Lower leg skin (tissue), 4 donors: ENCODE measurements at places on chromosomes 3 and 15. TPM values are rescaled to one million over a fixed set of nuclear protein-coding genes. Genes with fewer than 3 reads are reported as not detected.
A peak's percentile ranks its signal among the peaks of the same experiment; 100 is the strongest.

DNA sequence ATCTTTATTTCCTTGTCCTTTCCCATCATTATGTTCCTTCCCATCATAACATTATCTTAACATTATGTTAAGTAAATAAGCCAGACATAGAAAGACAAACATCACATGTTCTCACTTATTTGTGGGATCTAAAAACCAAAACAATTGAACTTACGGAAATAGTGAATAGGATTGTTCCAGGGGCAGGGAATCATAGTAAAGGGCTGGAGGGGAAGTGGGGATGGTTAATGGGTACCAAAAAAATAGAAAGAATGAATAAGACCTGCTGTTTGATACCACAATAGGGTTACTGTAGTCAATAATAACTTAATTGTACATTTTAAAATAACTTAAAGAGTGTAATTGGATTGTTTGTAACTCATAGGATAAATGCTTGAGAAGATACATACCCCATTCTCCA is 36.7 kb upstream of the MBNL1 start:
- DNase-seq = no peak

DNA sequence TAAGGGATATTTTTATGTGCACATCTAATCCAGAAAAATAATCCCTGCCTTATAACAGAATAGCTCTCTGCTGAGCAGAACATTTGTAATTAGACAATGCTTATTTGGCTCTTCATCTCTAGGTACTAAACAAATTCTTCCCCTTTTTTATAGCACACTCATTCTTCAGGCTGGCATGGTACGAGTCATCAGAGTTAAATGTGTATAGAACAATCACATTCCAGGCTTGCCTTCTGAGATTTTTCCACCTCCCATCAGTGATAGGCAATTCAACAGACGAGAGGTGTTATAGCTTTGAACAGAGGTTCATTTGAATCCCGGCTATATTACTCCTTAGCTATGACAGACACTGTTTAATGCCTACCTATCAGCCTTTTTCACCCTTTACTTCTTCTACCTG is 21.4 kb upstream of the SPPL2A start:
- DNase-seq = no peak

DNA sequence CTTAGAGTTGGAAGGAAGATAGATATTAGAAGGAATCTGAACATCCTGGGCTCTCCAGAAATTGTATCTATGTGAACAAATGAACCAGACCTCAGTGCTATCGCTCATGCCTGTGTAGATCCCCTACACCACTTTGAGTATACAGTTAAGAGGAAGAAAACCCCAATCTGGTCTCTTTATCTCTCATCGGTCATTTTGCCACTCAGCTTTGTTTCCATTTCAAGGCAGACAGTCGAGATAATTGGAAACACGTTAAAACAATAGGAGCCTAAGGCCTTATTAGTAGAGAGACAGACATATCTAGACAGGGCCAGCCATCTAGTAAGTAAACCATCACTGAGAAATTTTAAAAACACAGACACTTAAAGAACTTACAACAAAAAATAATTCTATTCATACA is 101.6 kb downstream of the MYLK start:
- no peak for DNase-seq

DNA sequence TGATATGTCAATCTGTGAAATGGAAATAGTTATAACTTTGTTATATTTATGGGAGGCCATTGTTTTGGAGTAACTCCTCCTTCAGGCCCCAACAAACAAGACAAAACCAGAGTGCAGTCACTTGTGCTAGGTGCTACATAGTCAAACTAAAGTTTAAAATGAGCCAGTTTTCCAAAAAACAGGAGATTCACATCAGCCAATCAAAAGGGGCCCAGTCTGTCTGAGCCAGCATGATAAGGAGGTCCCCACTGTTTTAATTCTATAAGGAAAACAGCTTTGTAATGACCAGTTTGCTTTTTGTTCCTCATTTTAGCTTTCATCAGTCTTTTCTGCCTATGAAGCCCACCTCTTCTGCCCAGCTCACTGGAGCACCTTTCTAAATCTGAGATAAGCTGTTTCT is 94.7 kb upstream of the SLC7A14 start:
- DNase-seq = no peak

DNA sequence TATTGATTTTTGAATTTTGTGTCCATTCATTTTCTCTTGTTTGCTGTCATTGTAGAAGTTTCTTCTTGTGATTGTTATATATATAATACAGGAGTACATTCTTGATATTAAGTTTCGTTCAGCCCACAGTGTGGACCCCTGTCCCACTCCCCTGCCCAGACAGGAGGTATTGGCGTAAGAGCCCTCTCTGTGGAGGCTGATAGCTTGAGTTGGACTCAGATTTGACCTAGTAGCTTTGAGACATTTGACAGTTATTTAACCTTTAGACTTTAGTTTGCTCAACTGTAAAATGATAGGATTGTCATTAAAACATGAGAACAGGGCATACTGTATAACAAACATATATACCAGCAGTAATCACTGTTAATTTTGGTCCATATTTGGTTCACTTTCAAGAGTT is 27.1 kb downstream of the GPR171 start:
- DNase-seq = no peak

- DNase-seq = peak; percentile 70
Observed at GRCh38 chr15:88447206-88447605, 20.0 kb downstream of the MRPL46 start.

GRCh38 chr3:60365360-60365759 is 885.9 kb downstream of the FHIT start:
- DNase-seq = no peak

DNA sequence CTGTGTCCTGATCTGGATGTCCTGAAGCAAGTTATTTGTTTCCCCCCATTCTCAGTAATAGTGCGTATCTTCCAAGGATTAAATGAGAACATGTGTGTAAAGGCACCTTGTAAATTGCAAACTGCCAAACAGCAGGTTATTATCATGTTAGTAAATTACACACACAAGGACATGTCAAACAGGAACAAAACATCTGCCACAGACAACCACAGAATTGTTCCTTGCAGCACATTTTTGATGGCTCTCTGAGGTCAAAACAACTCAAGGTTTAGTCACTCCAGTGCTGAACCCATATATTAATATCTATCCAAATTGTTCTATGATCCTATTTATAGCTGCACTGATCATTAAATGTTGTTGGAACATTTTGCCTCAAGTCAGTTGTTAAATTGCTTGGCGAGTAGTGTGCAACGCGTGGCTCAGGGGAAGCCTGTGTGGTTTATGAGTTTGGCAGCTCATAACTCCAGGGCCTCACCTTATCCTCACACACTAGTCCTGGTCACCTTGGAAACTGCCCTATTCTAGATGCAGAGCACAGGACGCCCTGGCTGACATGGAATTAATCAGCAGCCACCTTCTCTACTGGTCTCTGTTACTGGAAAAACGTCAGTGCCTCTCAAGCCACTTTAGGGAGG is 46.3 kb upstream of the CDV3 start:
- DNase-seq = peak; percentile 49

TRH gene
- not detected for total RNA-seq

GRCh38 chr3:38210141-38210757 is 44.9 kb downstream of the OXSR1 start:
- DNase-seq = no peak

TICRR gene
- total RNA-seq = 0.21 TPM

DNA sequence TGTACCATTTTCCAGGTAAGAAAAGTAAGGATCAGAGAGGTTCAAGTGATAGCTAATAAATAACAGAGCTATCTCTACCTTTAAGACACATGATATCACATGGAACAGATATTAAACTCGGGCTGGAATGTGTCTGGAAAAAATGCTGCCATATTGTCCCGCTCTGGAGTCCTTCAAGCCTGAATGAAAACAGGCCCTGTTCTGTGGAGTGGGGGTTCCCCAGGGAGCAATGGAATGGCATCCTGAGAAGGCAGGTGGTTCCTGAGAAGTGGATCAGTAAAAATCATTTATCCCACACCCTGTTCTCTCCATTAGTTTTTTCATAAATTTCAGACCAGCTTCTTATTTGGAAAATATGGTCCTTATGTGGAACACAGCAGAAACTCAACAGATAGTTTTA is 57.3 kb upstream of the PRTG start:
- DNase-seq = no peak

- DNase-seq = no peak
Observed at GRCh38 chr15:101138913-101139880, 112.7 kb downstream of the CHSY1 start.

GRCh38 chr15:25811481-25811906 is 51.6 kb downstream of the ATP10A start:
- DNase-seq = peak; percentile 54

DNA sequence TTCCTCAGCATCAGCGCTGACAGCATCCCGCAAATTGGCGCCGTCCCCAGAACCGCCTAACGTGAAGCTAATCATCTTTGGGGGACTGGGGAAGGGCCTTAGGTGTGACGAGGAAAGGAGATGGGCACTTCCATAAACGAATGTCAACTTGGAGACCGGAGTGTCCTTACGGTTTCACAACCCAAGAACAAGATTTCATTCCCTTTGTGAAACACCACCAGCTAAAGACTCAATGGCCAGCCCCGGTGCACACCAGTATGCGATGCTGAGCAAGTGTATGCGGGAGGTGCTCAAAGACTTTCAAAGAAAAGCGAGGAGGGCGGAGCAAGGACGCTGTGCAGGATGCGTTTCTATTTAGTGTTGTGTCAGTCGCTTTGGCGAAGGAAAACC is 759 bp upstream of the TTBK2 start:
- no peak for DNase-seq

DNA sequence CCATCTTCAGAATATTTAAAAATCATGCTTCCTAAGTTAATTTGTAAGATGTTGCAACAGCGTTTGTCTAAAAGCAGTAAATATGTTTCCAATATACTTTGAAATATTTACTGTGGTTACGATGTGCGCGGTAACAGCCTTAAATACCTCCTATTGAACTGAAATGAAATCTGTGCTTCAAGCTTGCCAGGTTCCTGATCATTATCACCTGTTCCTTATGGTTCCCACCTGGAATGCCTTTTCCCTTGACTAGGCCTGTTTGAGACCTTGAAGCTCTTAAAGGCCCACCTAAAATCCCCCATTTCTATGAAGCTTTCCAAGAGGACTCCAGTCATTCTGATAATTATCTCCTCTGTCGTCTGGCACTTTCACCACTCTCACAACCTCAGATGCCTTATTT is 146.7 kb downstream of the NAALADL2 start:
- DNase-seq = no peak

SRGAP3 gene
- total RNA-seq = 13.7 TPM

P2RY12 gene
- total RNA-seq = 0.34 TPM

GRCh38 chr15:34650177-34650576 is 66.7 kb upstream of the GOLGA8B start:
- no peak for DNase-seq

DNA sequence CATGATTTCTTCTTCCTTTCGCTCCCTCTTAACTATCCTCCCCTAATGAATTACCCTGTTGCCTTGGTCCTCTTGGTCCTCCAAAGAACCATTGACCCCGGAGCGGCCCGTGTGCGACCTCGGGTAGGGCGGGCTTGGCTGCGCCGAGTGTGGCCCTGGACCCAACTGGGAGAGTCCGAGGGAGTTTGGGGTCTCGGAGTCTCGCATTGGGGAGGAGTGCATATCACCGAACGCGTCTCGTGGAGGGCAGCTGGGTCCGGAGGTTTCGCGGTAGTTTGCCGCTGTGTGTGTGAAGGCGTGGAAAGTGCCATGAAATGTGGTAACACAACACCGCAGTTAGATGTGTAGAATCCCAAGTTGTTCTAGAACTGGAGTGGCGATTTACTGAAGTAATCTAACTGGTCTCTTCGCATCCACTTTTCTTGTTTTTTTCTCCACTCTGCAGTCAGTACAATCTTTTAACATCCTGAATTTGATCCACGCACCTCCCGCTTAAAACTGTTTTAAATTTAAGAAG is 363 bp downstream of the GTF2E1 start:
- peak; percentile 88 for DNase-seq

DNA sequence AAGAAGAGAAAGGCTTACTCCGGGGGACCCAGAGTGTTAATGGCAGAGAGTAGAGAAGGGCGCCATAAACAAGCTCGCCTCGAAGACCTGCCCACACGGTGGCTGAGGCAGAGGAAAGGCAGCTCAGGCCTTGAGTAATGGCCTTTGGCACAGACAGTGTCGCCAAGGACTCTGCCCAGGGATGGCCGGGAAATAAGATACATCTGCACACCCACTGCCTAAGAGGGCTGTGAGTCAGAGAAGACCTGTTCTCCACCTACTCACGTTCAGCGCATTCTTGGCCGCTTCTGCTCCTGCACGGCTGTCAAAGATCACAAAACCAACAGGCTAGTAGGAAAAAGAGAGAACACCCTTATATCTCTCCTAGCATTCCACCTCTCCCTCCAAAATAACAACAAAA is 26.2 kb downstream of the RBPMS2 start:
- DNase-seq = no peak

GOLGA8O gene
- not detected for total RNA-seq

RTP4 gene
- total RNA-seq = 0.84 TPM

GRCh38 chr3:171255236-171255806 is 204.9 kb downstream of the TNIK start:
- DNase-seq = no peak

DNA sequence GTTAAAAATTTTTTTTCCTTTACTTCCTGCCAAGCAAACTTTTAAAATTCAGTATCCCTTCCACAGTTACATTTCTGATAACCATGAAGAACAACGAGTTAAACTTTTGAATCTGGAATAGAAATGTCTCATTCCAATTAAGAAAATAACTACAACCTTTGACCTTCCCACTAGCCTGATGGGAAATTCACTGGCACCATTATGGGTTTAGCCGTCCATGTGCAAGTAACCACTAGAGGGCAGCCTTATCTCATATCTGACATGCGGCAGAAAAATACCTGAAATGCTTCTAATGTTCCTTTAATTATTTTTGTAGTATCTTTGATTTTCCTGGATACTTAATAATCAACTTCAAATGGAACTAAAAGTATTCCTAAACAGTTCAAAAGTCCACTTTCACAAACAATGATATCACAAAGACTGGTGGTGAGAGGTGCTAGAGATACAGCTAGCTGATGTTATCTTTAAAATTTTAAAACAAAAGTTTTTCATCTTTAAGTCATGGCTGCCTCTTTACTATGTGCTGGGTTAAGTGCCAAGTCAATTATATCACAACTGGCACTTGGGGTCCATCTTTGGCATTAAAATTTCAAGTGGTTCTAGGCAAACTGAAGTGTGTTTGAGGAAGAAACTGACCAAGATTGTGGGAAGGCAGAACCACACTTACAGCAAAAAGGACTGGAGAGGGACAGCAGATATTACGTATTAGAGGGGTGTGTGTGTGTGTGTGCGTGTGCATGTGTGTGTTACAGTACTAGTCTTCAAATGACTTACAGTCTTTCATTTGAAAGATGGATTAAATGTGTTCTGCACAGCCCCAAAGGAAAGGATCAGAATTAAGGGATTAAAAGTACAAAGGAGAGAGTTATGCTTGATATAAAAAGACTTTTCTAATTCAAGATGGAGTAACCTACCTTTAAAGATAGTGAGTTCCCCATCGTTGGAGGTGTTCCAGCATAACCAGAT is 107.1 kb upstream of the ICE2 start:
- DNase-seq = peak; percentile 71

NPTN gene
- total RNA-seq = 181 TPM

GRCh38 chr3:48130321-48130904 is 57.8 kb downstream of the CDC25A start:
- peak; percentile 27 for DNase-seq

GOLGA6L4 gene
- 1.7 TPM for total RNA-seq

CIP2A gene
- 1.2 TPM for total RNA-seq

- DNase-seq = no peak
Observed at GRCh38 chr3:126758882-126759281, 54.8 kb downstream of the CHCHD6 start.

- no peak for DNase-seq
Observed at GRCh38 chr3:83434880-83435587, 1523.8 kb upstream of the CADM2 start.

- DNase-seq = no peak
Observed at GRCh38 chr3:20480786-20481365, 294.9 kb upstream of the SGO1 start.
